ENCODE measurements at places on chromosomes 3 and 15.

- no peak for DNase-seq
These were observed 109.6 kb downstream of the FHIT start for GRCh38 chr3:61141697-61142096.

DNA sequence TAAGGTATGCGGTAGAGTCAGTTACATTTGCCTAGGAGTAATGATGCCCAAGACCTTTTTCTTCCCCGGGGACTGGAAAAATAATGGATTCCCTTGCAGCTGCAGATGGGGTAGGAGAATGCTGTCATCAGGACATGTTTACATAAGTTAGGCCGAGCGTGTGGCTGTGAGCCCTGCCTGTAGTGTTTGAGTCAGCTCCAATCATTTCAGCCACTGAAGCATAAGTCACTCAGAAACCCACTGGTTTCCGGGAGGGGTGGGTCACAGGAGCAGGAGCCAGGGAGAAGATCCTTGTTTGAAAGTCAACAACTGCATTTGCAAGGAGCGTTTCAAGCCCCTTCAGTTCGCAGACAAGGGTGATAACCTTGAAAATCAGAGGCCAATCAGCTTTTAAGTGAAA lies 562.3 kb downstream of the MCTP2 start:
- DNase-seq = no peak

DNA sequence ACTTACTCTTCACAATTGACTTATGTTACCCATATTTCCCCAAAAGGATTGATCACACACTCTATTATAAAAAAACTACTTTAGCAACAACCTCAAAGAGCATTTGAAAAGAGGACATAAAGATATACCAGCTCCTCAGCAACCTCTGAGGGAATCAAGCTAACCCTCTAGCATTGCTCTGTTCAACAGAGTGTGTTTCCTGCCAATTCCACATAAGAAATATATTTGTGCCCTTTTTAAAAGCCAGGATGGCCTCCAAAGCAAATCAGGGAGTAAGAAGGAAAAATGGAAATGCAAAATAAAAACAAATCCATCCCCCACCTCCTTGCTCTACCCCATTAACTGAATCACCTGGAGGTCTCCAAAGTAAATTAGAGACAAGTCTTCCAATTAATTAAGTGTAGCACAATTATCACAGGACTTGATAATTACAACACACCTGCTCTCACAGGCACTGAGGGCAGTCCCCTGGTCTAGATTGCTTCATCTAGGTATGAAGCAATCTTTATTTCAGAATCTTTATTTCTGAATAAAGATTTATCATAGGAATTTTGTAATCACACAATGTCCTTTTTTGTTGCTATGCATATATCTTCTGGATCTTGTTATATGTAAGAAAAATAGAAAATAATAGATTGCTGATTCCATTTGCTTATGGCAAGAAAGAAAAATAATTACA lies 34.8 kb downstream of the GPR176 start:
- DNase-seq = no peak

DNA sequence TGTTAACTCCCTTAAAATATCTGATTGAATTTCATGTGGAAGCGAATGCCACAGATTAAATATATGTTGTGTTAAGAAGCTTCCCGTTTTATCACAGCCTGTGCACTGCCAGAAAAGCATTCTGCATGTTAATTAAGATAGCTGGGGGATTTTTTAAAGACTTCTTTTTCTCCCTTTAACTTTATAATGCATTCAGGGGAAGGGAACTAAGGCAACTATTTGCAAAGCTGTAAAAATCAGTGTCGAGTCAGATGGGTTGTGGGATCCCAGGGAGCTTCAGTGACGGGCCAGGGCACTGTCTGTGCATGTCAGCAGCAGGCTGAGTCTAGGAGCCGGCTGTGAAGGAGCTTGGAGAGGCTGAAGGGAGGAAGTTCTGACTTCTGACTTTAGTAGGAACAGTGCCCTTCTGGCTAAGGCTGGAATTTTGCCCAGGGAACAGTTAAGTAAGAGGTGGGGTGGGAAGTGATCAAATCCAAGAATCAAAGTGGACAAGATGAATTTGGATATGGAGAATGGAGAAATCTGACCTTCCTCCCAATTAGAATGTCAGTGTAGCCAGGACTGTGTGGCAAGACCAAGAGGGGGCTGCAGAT lies 77.7 kb downstream of the ABHD5 start:
- DNase-seq = no peak

DNA sequence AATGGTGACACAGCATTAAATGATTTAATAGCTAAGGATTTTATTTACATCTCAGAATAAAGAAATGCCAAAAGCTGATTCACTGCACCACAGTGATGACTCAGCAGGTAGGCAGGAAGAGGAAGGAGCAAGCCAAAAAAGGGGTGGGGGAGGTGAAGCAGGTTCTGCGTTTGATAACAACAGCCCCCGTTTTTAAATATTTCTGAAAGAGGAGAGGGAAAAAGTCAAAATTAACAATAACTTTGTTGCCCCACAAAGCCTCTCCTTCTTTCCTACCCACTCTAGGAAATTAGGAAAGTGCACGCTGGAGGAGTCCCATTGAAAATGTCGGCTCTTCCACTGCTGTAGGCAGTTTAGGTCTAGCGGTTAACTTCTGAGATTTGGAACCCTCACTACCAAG lies 9.9 kb upstream of the CCDC54 start:
- no peak for DNase-seq

- no peak for DNase-seq
These were observed 197.3 kb downstream of the FHIT start for GRCh38 chr3:61053781-61054496.

GRCh38 chr3:135412475-135412874 lies 553.1 kb upstream of the PPP2R3A start:
- no peak for DNase-seq

GRCh38 chr3:187445356-187445755 lies 77.2 kb downstream of the RTP4 start:
- no peak for DNase-seq

DNA sequence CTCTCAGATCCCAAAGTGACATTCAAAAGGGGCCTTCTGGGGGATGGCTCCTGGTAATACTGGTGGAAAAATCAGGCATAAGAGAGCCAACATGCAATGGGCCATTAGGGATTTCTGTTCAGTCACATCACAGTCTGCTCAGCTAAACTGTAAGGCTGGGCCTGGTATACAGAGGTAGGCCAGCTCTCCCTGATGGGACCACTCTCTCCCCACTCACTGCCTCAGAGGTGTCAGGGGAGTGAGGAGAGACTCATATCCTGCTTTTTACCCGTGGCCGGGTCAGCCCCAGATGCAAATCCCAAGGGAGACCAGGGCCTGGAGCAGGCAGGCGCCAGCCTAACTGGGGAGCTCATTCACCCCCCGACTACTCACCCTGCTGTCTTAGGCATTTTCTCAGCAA lies 48.1 kb upstream of the TPM1 start:
- DNase-seq = no peak

GRCh38 chr15:67792250-67792942 lies 32.9 kb upstream of the SKOR1 start:
- DNase-seq = no peak

- DNase-seq = no peak
These were observed 18.3 kb downstream of the FBXO22 start for GRCh38 chr15:75921732-75922703.

- DNase-seq = no peak
These were observed 221.3 kb upstream of the CDIN1 start for GRCh38 chr15:36358094-36358493.

GRCh38 chr3:173025941-173026340 lies 115.1 kb downstream of the SPATA16 start:
- DNase-seq = no peak

GRCh38 chr3:46298871-46299607 lies 54.9 kb upstream of the CCR2 start:
- DNase-seq = no peak

DNA sequence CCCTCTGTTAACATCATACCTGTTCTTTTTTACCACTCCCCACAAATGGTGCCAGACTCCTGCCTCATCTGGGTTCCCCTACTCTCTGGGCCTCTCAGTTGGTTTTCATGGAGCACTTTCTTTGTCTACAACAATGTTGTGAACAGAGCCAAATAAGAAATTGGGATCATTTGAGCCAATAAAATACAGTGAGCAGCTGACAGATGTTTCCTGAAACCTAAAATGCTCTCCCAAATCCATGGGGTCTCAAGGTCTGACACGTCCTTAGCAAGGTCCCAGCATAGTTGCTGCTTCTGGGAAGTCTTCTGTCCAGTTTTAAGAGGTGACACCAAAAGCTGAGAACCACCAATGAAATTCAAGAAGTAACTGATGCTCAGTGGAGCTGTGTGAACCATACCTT lies 1.7 kb downstream of the NMNAT3 start:
- DNase-seq = no peak

GRCh38 chr3:47781685-47782445 lies at the start of gene SMARCC1:
TSS of gene SMARCC1 (minus strand) at chr3:47781893. CDS start at chr3:47781797, 96 bp downstream.
- DNase-seq = peak; percentile 94

DNA sequence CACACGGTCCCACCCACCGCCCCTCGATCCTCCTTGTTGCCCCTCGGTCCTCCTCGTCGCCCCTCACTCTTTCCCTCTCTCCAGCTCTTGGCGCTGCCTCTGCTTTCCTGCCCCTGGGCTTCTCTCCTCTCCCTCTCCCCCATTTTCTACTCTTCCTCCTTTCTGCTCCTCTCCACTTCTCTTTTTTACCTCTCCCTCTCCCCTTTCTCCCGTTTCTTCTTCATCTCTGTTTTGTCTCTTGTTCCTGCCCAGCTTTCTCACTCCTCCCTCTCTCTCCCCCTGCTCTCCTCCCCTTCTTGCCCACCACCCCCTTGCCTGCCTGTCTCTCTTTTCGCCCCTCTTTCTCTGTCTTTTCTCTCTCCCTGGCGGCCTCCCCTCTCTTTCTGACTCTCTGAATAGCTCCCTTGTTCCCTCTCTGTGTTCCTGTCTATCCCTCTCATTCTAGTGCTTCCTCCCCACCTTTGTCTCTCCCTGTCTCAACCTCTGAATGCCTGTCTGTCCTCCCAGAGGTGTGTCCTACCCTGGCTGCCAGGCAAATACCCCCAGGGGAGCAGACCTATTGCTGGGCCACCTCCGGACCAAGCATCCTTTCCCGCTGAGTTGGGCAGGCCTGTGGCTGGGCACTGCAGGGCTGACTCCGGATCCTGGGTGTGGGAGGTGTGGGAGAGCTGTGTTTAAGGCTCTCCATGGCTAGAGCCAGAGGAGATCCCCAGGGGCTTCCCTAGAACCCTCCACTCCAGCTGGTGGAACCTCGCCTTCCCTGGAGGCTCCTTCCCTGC lies 41.0 kb downstream of the EPHB3 start:
- DNase-seq = no peak

DNA sequence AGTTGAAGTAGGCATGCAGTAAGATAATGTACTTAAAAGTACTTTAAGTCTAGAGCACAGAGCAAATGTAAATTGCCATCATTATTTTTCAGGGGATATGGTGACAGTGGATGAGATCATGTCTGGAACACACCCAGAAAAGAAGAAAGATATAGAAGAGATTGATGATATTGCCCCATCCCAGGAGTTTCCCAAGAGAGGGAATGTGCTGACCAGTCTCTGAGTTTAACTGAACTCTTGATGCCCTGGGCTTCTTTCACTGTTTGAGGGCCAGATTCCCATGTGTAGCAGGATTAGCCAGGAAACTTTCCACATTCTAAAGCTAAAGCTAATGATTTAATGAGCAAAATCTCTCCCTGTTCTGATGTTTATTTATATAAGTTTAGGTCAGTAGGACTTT lies 366.8 kb upstream of the UMPS start:
- DNase-seq = no peak

DNA sequence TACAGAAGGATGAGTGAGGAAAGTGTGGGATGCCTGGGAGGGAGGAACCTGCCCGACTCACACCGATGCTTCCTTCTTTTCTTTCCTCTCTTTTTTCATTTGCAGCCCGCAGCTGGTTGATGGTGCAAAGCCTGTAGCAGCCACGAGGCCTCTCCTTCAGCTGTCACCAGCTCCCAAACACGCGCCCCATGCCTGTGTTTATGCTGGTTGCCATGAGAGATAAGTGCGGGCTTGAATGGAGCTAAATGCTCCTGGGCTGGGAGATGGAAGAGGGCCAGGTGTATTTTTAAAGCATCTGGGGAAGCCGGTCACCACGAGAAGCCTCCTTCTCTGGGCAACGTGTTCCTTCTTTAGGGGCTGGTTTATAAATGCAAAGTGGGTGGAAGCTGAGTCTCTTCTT lies 9.3 kb downstream of the COLQ start:
- no peak for DNase-seq

- no peak for DNase-seq
These were observed 22.5 kb upstream of the SEMA3F start for GRCh38 chr3:50132421-50133282.

- no peak for DNase-seq
These were observed 111.8 kb upstream of the LYSMD4 start for GRCh38 chr15:99845009-99845408.

GRCh38 chr3:52123106-52123725 lies 31.0 kb downstream of the POC1A start:
- DNase-seq = peak; percentile 52

DNA sequence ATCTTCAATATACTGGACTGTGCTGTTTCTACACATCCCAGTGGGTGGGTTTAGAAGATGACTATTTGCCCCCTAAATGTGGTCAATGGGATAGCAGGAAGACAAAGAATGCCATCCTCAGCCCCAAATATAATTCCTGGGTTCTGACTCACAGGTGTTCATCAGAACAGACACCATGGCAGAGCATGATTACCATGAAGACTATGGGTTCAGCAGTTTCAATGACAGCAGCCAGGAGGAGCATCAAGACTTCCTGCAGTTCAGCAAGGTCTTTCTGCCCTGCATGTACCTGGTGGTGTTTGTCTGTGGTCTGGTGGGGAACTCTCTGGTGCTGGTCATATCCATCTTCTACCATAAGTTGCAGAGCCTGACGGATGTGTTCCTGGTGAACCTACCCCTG lies 3.0 kb downstream of the CXCR6 start:
- DNase-seq = no peak

DNA sequence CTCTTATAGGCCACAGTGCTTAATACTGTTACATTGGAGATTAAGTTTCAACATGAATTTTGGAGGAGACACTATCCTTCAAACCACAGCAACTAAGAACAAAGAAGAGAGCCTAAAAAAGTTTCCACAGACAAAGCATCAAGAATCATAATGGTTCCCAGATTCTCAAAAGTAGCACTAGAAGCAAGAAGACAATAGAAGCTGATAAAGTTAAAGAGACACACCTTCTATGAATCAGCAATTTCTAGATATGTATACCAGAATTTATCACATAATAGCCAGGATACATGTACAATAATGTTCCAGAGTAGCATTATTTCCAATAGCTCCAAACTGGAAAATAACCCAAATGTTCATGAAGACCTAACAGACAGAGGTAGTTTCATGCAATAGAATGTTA lies 12.2 kb downstream of the NKIRAS1 start:
- DNase-seq = no peak
